ENCODE measurements at places on chromosomes 1 and 21. TPM values are rescaled to one million over a fixed set of nuclear protein-coding genes. Genes with fewer than 3 reads are reported as not detected.
A peak's percentile ranks its signal among the peaks of the same experiment; 100 is the strongest.

Gene DISC1
- 7.4 TPM for total RNA-seq

- no peak for DNase-seq
These were observed 88.6 kb upstream of the LMO4 start for GRCh38 chr1:87239997-87240605.

DNA sequence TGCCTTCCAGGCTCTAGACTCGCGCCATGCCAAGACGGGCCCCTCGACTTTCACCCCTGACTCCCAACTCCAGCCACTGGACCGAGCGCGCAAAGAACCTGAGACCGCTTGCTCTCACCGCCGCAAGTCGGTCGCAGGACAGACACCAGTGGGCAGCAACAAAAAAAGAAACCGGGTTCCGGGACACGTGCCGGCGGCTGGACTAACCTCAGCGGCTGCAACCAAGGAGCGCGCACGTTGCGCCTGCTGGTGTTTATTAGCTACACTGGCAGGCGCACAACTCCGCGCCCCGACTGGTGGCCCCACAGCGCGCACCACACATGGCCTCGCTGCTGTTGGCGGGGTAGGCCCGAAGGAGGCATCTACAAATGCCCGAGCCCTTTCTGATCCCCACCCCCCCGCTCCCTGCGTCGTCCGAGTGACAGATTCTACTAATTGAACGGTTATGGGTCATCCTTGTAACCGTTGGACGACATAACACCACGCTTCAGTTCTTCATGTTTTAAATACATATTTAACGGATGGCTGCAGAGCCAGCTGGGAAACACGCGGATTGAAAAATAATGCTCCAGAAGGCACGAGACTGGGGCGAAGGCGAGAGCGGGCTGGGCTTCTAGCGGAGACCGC is 2.0 kb upstream of the OLIG2 start:
- no peak for DNase-seq

DNA sequence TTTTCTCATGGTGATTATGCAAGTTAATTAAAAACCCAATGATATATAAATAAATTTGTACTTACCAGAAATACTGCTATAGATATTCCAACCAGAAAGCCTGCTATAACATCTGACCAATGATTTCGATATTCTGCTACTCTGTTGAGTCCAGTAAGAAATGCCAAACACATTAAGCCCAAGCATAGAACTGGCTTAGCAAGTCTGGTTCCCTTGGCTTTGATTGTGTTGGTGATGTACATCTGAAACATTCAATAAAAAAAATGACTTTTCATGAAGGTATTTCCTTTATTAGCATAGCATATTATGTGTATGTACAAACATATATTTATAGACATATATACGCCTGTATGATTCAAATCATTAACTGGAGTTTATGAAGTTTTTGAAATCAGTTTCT is 82.8 kb downstream of the PLPPR5 start:
- peak; percentile 78 for DNase-seq

Data from PC-9 (cell line).